A549 treated with Mapracorat at 1 μM for 4 hours (cell line): ENCODE measurements at places on chromosomes 2 and 18. TPM values are rescaled to one million over a fixed set of nuclear protein-coding genes. Genes with fewer than 3 reads are reported as not detected.

OTOS gene
- total RNA-seq: not detected in 5 replicates

CAD gene
- total RNA-seq: 51.1 to 65.2 TPM (median 61.1 TPM) in 5 replicates

SPDYA gene
- 0.13 to 0.28 TPM (median 0.17 TPM) in 4 of 5 replicates, not detected in the other for total RNA-seq

MC4R gene
- not detected in 5 replicates for total RNA-seq

ANKRD30B gene
- not detected in 5 replicates for total RNA-seq

TWIST2 gene
- 10.0 to 17.5 TPM (median 16.6 TPM) in 5 replicates for total RNA-seq

LDLRAD4 gene
- 0.52 to 3.3 TPM (median 2.2 TPM) in 5 replicates for total RNA-seq

KCNJ3 gene
- not detected in 5 replicates for total RNA-seq
